Kidney (tissue), 22 donors: ENCODE measurements at places on chromosomes 2 and 18.

DNA sequence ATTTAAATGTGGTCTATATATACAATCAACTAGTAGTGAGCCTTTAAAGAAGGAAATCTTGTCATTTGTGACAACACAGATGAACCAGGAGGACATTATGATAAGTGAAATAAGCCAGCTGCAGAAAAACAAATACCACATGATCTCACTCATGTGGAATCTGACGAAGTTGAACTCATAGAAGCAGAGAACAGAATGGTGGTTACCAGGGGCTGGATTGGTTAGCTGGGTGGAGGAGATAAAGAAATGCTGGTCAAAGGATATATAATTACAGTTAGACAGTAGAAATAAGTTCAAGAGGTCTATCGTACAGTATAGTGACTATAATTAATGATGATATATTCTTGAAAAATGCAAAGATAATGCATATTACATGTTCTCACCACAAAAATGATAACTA lies 267.9 kb downstream of the FBXO15 start:
- no peak for DNase-seq

- DNase-seq: no peak
Observed at GRCh38 chr18:56934131-56934530, 212.8 kb upstream of the BOD1L2 start.

- no peak for DNase-seq
Observed at GRCh38 chr2:96810783-96811192, 5.3 kb upstream of the CNNM3 start.

GRCh38 chr18:79216176-79216575 lies 147.0 kb downstream of the ATP9B start:
- DNase-seq: no peak

GRCh38 chr18:57439985-57440330 lies 4.8 kb downstream of the ONECUT2 start:
- DNase-seq: no peak

DNA sequence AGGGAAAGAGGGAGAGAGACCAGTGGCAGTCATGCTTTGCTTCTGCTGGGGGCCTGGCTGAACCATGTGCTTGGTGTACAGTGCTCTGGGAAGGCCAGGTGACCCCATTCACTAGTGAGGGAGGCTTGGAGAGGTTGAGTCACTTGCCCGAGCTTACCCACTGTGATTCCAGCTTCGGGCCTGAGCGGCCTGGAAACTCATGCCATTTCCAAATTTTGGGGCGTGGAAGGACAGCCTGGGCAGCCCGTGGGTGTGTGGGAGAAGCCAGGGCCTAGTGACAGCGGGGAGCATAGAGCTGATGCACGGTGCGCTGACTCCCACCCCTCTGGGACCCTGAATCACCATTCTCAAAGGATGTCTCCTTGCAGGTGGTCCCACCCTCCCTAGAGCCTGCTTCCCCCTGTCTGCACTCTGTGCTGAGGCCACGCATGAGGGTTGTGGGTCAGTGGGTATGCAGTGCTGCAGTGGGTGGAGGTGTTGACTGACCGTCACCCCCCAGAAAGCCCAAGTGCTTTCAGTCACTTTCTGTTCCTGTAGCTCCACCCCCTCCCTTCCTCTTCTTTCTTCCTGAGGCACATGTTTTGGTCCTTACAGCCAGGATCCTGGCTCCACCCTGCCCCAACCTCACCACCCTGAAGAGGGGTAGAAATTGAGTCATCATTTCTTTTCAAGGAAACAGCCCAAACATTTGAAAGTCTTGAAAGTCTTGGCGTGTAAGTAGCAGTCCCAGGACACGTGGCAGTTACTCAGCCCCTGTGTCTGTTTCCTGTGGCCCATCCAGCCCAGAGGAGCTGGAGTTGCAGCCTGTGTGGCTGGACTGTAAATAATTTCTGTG lies 69.3 kb upstream of the MCFD2 start:
- no peak for DNase-seq

GRCh38 chr2:105361102-105361889 lies 24.0 kb downstream of the C2orf49 start:
- no peak for DNase-seq

GRCh38 chr2:15797231-15797938 lies 143.0 kb upstream of the MYCN start:
- peak; percentile 80 for DNase-seq

DNA sequence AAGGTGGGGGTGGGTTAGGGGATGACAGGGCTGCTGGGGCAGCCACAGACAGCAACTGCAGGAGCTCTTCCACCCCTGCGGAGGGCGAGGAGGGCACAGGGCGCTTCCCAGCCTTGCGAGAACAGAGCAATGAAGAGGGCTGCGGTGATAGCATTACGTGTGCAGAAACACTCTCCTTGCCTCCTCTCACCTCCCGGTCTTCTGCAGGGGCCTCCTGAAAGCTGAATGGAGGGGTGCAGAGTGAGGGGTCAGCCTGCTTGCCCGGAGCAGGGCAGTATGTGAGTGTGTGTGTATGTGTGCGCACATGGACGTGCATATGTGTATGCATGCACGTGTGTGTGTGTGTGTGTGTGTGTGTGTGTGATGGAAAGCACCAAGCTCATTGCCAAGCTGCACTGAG lies 29.5 kb upstream of the IL1R2 start:
- DNase-seq: no peak

DNA sequence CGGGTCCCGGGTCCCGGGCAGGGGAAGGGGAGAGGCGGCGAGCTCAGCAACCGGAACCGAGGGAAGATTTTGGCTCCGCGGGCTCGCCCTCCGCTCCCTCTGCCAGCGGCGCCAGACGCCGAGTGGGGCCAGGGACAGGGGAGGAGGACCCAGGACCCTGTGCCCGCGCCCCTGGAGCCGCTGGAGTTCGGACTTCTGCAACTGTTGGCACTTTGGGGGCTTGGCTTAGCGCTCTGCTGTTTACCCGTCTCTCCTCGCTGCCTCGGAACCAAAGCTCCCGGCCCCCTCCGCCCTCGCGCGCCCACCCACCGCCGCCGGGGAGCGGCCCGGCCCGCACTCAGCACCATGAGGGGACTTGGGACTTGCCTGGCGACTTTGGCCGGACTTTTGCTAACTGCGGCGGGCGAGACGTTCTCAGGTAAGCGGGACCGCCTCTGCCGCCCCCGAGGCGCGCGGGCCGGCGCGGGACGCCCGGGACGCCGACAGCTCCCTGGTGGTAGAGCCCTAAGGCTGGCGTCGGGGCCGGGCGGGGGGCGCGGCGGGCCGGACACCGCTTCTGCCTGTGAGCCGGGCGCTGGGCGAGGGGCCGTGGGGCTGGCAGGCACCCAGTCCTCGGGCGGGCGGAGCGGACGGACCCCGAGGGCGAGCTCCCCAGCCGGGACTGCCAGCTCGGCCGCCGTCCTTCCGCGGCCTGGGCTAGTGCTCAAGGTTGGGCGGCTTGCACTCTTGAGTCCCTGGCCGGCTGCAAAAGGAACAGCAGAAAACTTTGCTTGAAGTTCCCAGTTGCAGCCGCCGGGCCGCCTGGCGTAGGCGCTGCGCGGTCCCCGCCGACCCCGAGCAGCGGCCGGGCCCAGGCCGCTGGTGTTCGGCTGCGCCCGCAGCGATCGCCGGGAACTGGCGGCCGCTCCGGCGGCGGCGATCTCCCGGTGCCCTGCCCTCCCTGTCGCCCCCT lies 634 bp downstream of the PTPRM start:
- DNase-seq: peak; percentile 72

DNA sequence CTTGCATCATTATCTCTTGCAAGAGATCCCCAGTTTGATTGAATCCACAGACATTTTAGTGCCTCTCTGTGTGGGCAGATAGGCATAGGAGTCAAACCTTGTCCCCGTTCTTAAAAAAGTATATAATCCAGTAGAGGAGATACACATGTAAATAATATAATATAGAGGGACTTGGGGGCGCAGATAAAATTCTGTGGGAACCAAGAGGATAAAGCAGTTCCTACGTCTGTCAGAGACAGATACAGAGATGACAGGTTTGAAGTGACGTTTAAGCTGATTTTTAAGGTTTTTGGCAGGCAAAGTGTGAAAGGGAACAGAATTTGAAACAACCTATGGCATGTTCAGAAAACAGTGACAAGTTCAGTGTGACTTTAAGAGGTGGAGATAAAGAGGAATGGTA lies 63.1 kb downstream of the CAB39 start:
- DNase-seq: no peak

GRCh38 chr2:31322371-31322770 lies 88.4 kb downstream of the EHD3 start:
- no peak for DNase-seq

- DNase-seq: no peak
Observed at GRCh38 chr18:55522011-55522410, 66.0 kb downstream of the TCF4 start.

DNA sequence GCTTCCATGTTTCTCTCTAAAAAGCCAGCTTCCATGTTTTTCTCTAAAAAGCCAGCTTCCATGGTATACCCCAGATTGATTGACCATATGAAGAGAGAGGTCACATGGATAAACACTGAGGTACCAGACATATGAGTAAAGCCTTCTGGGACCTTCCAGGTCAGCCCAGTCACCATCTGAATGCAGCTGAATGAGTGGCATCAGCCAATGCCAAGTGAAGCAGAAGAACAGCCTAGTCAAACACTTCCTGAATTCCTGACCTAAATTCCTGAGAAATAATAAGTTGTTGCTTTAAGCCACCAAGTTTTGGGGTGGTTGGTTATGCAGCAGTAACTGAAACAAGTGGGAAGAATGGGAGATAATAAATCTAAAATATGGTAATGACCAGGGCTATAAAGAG lies 5.7 kb upstream of the ALS2 start:
- DNase-seq: no peak

GRCh38 chr2:88875736-88876135 lies 184.3 kb downstream of the RPIA start:
- no peak for DNase-seq

GRCh38 chr2:18889565-18890332 lies 300.4 kb upstream of the NT5C1B start:
- DNase-seq: no peak

DNA sequence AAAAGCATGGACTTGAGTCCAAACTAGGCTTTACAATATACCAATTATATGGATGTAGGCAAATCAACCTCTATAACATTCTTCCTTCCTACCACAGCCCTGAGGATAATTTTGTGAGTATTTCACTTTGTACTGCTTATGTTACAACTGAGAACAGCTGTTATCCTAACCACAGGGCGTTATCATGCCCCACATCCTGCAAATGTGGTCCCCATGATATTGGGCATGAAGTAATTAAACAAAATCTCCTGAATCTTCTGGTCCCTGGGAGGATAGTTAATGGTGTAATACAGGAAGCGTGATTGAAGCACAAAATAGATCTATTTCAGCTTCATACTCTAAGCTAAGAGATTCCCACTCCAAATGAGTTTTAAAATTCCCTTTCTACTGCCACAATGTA lies 223.6 kb downstream of the CDH20 start:
- DNase-seq: no peak

GRCh38 chr2:241184901-241185300 lies 3.6 kb upstream of the ANO7 start:
- DNase-seq: no peak

- no peak for DNase-seq
Observed at GRCh38 chr2:50649626-50650402, 382.1 kb downstream of the NRXN1 start.

- no peak for DNase-seq
Observed at GRCh38 chr2:109143214-109144187, 14.5 kb downstream of the SH3RF3 start.

DNA sequence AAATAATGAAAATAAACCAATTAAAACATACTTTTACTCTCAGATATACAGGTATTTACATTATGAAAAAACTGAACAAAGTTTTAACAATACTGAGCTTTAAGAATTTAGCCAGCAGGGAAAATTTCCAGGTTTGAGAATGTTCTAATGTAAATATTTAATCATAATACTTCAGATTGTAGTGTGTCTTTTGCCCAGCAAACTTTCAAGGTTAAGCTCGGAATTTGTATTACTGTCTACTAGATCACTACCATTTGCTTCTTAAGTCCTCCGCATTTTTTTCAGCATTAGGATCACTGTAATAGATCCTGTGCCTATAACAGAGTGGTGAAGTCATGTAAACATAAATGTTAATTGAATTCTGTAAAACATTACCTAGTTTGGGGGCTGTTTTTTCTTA lies 52.7 kb downstream of the CFAP210 start:
- DNase-seq: no peak

DNA sequence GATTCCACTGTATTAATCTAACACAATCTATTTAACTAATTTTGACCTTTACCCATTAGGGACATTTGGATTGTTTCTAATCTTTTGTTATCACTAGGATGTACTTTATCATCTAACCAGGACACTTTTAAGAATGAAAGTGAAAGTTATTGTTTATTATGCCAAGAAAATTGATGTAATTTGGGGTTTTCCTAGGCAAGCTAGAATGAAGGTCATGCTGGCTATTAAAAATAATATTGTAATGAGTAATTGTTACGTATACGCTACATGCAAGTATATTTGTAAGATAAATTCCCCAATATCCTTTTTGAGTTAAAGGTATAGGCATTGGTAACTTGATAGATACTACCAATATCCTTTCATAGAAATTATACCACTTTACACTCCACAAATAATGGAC lies 74.6 kb downstream of the COL5A2 start:
- DNase-seq: no peak

- no peak for DNase-seq
Observed at GRCh38 chr2:154264024-154264423, 392.3 kb downstream of the GALNT13 start.

DNA sequence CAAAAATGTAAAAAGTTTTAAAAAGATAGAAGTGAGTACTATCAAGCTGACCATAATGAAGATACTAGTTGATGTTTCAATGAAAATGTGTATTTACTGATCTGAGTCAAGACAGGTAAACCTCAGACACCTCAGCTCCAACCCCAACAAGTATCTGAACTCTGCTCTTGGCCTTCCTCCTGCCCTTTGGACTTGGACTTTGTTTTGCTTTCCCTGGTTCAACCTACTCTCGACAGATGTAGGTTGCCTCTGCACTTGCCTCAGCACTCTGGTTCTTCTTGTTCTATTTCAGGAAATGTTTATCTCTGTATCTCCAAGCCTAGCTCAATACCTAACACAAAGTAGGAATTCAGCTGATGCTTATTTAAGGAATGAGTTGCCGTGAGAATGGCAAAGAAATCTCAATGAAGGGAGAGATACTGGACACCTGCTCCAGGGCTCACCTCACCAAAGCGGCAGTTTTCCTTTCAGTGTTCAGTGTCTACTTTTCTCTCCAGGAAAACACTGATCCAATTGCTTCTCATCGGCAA lies 248.8 kb upstream of the CTAGE1 start:
- no peak for DNase-seq

- DNase-seq: no peak
Observed at GRCh38 chr18:4870177-4870773, 326.8 kb downstream of the AKAIN1 start.

DNA sequence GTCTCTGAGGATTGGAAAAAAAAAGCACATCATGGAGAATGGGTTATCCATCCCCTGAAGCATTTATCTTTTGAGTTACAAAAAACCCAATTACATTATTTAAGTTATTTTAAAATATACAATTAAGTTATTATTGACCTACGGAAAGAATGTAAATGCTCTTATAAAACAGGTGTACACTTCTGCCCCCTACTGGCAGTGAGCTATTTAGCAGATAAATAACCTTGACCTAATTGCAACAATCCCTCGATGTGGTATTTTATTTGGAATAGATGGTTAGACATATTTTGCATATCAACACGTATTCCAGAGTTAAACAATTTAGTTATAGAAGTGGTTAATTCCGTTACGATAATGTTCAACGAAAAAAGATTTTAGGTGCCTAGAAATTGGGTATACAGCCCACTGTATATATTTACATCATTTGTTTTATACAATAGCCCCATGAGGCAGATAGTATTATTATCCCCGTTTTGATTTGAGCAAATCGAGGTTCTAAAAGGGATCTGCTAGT lies 9.1 kb upstream of the DAW1 start:
- peak; percentile 52 for DNase-seq
